CD14-positive monocyte (primary cell): ENCODE measurements at places on chromosomes 7 and 10. TPM values are rescaled to one million over a fixed set of nuclear protein-coding genes. Genes with fewer than 3 reads are reported as not detected.

TMEM176B gene
- 1,279 TPM for polyA plus RNA-seq

CACNB2 gene
- 0.05 TPM for polyA plus RNA-seq

VIPR2 gene
- polyA plus RNA-seq = not detected

GRCh38 chr10:94303929-94304328 lies 58.8 kb downstream of the NOC3L start:
- H3K36me3 ChIP-seq = no peaks in the 10 kb centered on the region
- H3K4me1 ChIP-seq = no peaks in the 10 kb centered on the region
- no peak for DNase-seq
- peaks cover 20% of the 10 kb centered on the region for H3K27me3 ChIP-seq
- H3K27ac ChIP-seq = no peak overlapping the region

GRCh38 chr10:102384053-102384452 lies 11.5 kb upstream of the NFKB2 start:
- no peak overlapping the region for H3K4me3 ChIP-seq
- DNase-seq = no peak
- H3K36me3 ChIP-seq = peaks cover 38% of the 10 kb centered on the region
- no peak overlapping the region for H3K27ac ChIP-seq
- H3K4me1 ChIP-seq = peaks cover 10% of the 10 kb centered on the region
- H3K27me3 ChIP-seq = peaks cover 4% of the 10 kb centered on the region

GRCh38 chr7:142533920-142534319 lies 215.4 kb upstream of the PRSS1 start:
- no peak for DNase-seq
- H3K4me1 ChIP-seq = peaks cover 6% of the 10 kb centered on the region
- no peak overlapping the region for H3K4me3 ChIP-seq
- H3K27ac ChIP-seq = no peak overlapping the region
- H3K36me3 ChIP-seq = no peaks in the 10 kb centered on the region
- H3K27me3 ChIP-seq = no peaks in the 10 kb centered on the region

DNA sequence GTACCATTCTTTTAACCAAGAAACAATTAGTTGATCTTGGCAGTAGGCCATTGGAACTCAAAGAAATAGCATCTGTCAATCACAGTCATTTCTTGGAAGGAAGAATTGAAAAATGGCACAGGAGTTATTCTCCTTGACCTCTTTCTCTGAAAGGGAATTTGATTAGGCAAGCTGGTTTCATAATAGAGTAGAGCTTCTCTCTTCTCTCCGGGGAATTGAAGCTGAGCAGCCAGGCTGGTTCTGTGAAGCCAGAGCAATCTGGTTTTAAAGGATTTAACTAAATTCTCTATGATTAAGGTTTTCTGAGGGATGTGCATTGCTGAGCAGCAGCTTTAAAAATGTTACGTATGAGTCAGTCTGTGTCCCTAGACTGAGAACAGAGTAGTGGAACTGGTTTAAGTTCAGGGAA lies 70.2 kb downstream of the AHCYL2 start:
- no peak for DNase-seq
- no peaks in the 10 kb centered on the region for H3K27me3 ChIP-seq
- H3K36me3 ChIP-seq = no peaks in the 10 kb centered on the region
- H3K4me3 ChIP-seq = no peak overlapping the region
- H3K4me1 ChIP-seq = no peaks in the 10 kb centered on the region
- no peak overlapping the region for H3K27ac ChIP-seq

GRCh38 chr10:97543025-97543546 lies 29.5 kb upstream of the ANKRD2 start:
- peak; percentile 96 for DNase-seq
- H3K27ac ChIP-seq = peak overlapping the region; percentile 95
- peak overlapping the region; percentile 61 for H3K4me3 ChIP-seq
- H3K4me1 ChIP-seq = peaks cover 29% of the 10 kb centered on the region
- H3K27me3 ChIP-seq = no peaks in the 10 kb centered on the region
